ENCODE measurements at places on chromosomes 12 and 14.

GRCh38 chr12:75317784-75318183 is 12.3 kb downstream of the CAPS2 start:
- no peak for DNase-seq

DNA sequence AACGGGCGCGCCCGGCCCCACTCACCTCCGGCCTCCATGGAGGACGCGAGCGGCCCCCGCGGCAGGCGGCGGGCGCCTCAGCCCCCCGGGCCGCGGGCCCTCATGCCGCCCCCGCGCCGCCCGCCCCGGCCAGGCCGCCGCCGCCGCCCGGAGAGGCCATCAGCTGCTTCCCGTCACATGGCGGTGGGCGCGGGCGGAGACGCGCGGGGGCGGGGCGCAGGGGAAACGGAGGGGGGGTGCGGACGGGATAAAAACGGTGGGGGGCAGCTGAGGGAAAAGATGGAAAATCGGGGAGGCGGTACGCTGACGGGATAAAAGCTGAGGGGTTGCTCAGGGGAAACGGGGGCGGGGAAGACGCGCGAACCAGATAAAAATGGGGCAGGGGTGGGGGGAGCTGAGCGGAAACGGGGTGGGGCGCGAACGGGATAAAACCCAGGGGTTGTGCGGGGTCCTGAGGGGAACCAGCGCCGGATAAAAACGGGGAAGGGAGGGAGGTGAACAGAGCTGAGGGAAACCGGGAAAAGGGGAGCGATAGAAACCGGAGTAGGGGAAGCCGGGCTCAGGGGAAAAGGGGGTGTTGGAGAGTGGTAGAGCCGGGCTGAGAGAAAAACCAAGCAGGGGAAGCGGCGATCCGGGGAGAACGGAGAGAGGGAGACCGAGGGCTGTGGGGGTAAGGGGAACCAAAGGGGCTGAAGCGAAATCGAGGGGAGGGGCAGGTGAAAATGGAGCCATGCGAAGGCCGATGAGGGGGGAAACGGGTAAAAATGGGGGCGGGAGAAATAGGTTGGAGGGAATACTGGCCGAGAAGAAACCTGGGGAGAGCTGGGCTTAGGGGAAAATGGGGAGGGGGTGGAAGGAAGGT is at the start of gene WSB2:
Gene WSB2 (minus strand): TSS at position 169 of the 862 bp plus-strand sequence. CDS start 131 bp downstream, at position 38.
- no peak for DNase-seq

GRCh38 chr12:28872654-28873268 is 276.3 kb upstream of the FAR2 start:
- no peak for DNase-seq

DNA sequence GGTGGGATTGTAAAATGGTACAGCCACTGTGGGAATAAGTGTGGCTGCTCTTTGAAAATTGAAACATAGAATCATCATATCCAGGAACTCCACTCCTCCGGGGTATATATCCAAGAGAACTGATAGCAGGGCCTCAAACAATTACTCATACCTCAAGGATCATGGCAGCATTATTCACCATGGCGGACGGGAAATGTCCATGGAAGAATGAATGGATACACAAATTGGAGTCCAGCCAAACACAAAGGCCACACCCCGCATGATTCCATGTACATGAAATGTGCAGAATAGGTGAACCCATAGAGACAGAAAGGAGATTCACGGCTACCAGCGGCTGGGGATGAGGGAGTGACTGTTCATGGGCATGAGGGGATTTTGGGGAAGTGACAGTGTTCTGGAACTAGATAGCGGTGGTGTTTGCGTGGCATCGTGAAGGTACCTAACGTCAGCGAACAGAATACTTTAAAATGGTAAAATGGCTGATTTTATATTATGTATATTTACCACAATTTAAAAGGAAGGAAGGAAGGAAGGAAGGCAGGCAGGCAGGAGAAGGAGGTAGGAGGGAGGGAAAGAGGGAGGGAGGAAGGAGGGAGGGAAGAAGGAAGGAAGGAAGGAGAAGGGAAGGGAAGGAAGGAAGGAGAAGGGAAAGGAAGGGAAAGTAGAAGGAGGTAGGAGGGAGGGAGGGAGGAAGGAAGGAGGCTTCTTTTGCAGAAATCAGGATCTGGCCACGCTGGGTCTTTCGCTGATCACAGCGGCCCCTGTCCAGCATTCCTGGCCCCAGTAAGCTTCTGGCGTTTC is 14.1 kb upstream of the NCOR2 start:
- no peak for DNase-seq

- no peak for DNase-seq
These were observed 1.4 kb downstream of the ACIN1 start for GRCh38 chr14:23093526-23093925.

GRCh38 chr12:89721291-89721987 is 12.8 kb upstream of the ATP2B1 start:
- no peak for DNase-seq

DNA sequence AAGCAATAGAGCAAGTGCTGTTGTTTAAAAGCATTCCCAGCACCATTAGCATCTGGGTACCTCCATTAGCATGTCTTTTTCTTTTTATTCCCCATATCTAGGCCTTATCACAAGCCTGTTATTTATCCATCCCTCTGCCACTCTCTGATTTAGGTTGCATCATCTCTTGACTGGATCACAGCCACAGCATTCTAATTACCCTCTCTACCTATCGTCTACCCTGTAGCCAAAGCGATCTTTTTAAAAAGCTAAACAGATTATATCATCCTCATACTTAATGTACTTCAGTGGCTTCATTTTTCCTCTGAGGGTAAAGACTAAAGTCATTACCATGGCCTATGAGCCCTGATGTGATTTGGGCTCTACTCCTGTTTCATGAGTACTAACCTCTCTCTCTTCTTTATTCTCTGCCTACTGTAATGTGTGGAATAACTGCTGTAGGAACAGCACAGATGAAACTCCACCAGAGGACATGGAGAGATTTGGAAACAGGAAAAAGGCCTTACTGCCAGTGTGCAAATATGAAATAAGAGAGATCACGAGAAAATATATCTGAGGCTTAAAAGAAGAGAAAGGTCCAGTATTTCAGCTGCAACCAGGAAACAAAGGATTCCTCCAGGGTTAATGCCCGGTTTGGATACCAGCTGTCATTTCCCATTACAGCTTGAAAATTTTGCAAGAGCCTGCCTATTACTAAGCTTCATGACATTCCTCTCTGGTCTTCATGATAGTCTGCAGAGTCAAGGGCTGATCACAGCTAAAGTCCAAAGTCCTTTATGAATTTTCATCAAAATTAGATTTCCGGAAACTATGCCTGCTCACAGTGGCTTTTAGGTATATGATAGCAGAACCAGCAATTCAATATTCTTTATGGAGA is 422.5 kb upstream of the PDE3A start:
- DNase-seq, result no peak

DNA sequence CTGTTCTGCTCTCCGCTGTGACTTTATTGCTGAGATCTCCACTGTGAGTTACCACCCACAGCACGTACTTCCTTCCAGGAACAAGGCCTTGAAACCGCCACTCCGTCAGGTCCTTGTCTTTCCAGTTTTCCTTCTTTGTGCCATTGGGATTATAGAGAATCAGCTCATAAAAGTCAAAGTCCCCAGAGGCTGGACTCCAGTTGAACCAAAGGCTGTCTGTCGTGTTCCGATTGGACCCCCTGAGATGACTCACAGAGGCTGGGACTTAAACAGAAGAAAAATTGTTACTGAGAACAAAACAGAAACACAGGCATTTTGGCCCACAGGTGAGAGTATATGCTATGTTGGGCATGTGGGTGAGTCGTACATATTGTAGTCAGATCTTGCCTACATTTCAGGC is 76.6 kb downstream of the PTPRB start:
- DNase-seq, result no peak

DNA sequence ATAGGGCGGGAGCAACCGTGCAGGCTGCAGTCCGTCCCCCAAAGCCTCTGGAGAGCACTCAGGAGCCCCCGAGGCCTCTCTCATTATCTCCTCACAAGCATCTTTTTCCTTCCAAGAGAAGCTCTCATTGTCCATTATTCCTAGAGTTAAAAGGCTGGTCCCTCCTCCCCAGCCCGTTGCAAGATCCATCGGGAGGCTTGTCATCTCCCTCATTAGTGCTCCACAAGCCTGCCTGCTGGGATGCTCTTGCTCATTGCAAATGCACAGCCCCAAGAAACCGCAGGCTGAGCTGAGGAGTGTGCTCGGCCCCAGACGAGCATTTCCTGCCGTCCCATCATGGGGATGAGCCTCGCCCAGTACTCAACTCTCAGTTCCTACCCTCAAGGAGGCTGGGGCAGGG is 23.3 kb downstream of the NUAK1 start:
- DNase-seq, result no peak

DNA sequence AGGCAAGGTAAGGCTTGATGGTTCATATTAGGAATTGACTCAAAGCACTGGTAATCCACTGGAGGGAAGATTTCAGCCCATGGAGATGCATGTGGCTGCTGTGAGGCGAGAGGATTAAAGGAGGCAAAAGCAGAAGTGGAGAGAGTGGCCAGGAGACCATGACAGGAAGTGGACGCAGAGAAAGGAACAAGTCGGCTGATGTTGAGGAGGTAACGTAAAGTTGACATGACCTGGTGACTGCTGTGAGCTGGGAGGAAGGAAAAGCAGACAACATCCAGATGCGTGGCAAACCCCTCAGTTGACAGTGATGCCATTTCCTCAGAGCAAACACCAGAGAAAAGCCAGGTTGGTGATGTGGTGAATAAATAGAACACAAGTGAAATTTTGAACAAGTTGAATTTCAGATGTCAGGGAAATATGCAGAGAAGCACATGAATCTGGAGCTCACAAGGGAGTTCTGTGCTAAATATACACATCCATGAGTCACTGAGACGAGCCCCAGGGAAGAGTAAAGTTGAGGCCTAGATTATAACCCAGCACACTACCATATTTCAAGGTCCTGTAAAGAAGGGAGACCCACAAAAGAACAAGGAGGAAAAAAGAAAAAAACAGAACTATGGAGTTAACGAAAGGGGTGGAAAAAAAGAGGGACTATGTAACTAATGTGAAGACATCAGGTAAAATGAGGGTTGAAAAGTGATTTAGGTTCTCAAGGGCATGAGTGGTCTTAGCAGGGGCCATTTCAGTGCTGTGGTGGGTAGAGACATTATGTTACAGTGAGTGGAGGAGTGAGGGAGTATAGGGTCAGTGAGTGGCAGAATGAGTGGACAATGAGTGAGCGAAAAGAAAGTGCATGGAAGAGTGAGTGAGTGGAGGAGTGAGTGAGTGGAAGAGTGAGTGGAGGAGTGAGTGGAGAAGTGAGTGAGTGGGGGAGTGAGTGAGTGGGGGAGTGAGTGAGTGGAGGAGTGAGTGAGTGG is 61.6 kb upstream of the GZMB start:
- no peak for DNase-seq

- DNase-seq, result no peak
These were observed 81.8 kb downstream of the EMP1 start for GRCh38 chr12:13278249-13278787.

DNA sequence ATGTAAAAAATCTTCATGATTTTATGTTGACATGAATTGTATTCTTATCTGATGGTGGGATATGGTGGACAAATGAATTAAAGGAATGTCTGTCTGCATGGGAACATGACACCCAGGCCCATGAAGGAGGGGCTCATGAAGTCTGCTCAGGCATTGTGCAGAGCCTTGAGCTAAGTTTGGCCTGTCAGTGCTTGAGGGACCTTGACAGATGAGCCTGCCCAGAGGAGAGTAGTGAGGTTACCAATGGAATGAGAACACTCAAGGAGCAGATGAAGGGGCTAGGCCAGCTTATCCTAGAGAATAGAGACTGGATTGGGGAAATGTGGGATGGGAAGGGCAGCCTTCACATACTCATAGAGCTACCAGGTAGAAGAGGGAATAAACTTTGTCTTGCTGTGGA is 68.8 kb downstream of the TMX1 start:
- DNase-seq, result no peak

- no peak for DNase-seq
These were observed 119.4 kb downstream of the KTN1 start for GRCh38 chr14:55699131-55700057.

- DNase-seq, result no peak
These were observed 25.8 kb upstream of the TRHDE start for GRCh38 chr12:72246370-72246769.

GRCh38 chr12:108141600-108142130 is 12.6 kb downstream of the WSCD2 start:
- no peak for DNase-seq

GRCh38 chr12:64895526-64895925 is 71.1 kb downstream of the TBC1D30 start:
- no peak for DNase-seq

- DNase-seq, result no peak
These were observed 35.1 kb downstream of the TRPV4 start for GRCh38 chr12:109797905-109798669.

GRCh38 chr12:125540580-125541204 is 475.5 kb downstream of the AACS start:
- DNase-seq, result no peak

Measured in vagina (tissue), 2 donors.